ENCODE measurements at places on chromosomes 12 and 14.

GRCh38 chr12:15387772-15388171 lies 65.5 kb downstream of the PTPRO start:
- DNase-seq: no peak
- H3K27ac ChIP-seq: no peak overlapping the region
- H3K27me3 ChIP-seq: no peaks in the 10 kb centered on the region
- H3K4me1 ChIP-seq: no peaks in the 10 kb centered on the region
- H3K4me3 ChIP-seq: no peak overlapping the region

GRCh38 chr12:3698218-3698974 lies 54.5 kb downstream of the CRACR2A start:
- DNase-seq: no peak
- no peak overlapping the region for H3K27ac ChIP-seq
- no peaks in the 10 kb centered on the region for H3K4me1 ChIP-seq
- H3K27me3 ChIP-seq: no peaks in the 10 kb centered on the region

DNA sequence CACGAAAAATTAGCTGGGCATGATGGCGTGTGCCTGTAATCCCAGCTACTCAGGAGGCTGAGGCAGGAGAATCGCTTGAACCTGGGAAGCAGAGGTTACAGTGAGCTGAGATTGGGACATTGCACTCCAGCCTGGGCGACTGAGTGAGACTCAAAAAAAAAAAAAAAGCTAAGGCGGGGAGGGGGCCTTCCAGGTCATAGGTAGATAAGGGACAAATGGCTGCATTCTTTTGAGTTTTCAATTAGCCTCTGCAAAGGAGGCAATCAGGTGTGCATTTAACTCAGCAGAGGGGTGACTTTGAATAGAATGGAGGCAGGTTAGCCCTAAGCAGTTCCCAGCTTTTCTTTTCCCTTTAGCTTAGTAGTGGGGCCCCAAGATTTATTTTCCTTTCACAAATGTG lies 743 bp upstream of the AACS start:
- H3K27me3 ChIP-seq: no peaks in the 10 kb centered on the region
- H3K36me3 ChIP-seq: no peaks in the 10 kb centered on the region
- DNase-seq: no peak
- peak overlapping the region; percentile 84 for H3K4me3 ChIP-seq
- H3K27ac ChIP-seq: no peak overlapping the region

DNA sequence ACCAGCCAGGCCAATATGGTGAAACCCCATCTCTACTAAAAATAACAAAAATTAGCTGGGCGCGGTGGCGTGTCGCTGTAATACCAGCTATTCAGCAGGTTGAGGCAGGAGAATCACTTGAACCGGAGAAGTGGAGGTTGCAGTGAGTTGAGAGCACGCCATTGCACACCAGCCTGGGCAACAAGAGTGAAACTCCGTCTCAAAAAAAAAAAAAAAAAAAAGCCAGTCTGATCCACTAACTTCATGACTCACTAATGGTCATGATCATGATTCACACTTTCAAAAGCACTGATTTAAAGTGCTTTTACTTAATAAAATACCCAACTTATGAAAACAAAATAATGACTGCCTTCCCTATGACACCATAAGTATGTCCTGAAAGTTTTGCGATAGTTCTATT lies 38.4 kb upstream of the CPM start:
- no peak for DNase-seq
- no peaks in the 10 kb centered on the region for H3K4me1 ChIP-seq
- H3K4me3 ChIP-seq: no peak overlapping the region
- H3K27me3 ChIP-seq: no peaks in the 10 kb centered on the region

- no peak for DNase-seq
- H3K4me3 ChIP-seq: no peak overlapping the region
- H3K27me3 ChIP-seq: no peaks in the 10 kb centered on the region
- H3K36me3 ChIP-seq: no peaks in the 10 kb centered on the region
- H3K4me1 ChIP-seq: no peaks in the 10 kb centered on the region
- H3K27ac ChIP-seq: no peak overlapping the region
Observed at GRCh38 chr14:29861996-29862395, 65.7 kb downstream of the PRKD1 start.

- no peaks in the 10 kb centered on the region for H3K4me1 ChIP-seq
- H3K36me3 ChIP-seq: no peaks in the 10 kb centered on the region
- no peak overlapping the region for H3K4me3 ChIP-seq
- H3K27me3 ChIP-seq: no peaks in the 10 kb centered on the region
- DNase-seq: no peak
- H3K27ac ChIP-seq: no peak overlapping the region
Observed at GRCh38 chr12:46786774-46787173, 39.0 kb downstream of the SLC38A4 start.

Measured in esophagus squamous epithelium (tissue), 5 donors.